ENCODE measurements at places on chromosomes 7 and 10.

DNA sequence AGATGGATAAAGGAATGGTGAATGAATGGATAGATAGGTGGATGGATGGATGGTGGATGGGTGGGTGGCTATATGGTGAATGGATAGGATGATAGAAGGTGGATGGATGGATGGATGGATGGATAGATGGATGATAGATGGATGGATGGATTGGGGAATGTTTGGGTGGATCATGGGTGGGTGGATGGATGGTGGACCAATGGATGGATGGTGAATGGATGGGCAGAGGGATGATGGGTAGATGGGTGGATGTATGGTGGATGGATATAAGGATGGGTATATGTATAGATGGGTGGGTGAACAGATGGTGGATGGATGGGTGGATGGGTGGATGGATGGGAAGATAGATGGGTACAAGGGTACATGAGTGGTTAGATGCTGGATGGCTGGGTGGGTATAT is 322.4 kb downstream of the ADARB2 start:
- DNase-seq = no peak

DNA sequence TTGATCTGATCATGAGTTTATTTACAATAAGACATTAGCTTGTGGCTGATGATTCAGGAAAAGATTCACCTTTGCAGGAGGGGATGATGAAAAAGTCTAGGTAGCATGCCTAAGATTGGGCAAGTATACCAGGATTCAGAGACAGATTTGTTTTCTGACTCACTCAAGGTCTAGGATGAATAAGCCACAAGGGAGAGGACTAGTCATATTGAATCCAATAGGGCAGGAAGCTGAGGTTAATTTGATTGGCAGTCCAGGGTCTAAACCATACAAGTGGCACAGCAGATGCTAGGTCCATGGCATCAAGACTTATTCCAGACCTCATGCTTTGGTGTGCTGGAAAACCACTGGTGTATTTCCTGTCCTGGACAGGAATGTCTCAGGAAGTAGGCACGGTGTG is 1133.4 kb downstream of the XPNPEP1 start:
- no peak for DNase-seq

DNA sequence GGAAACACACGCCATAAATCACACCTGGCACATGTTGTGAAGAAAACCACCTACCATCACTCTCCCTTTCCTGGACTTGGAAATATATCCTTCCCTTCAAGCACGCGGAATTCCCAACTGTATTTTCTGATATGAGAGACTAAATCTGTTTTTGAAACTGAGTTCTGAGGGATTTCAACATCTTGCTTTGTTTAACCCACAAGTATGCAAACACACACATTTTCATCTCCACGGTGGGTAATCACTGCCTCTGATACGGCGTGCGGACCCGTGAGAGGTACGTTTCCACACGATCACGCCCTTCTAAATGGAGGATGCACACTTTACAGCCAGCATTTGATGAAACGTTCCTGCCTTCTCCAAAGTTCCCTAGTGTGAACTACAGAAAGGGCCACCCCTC is 83.4 kb downstream of the ZRANB1 start:
- DNase-seq = no peak

- no peak for DNase-seq
Measured at GRCh38 chr7:2823130-2823529, 21.0 kb downstream of the GNA12 start.

GRCh38 chr7:150790416-150791075 is 9.6 kb downstream of the TMEM176B start:
- no peak for DNase-seq

DNA sequence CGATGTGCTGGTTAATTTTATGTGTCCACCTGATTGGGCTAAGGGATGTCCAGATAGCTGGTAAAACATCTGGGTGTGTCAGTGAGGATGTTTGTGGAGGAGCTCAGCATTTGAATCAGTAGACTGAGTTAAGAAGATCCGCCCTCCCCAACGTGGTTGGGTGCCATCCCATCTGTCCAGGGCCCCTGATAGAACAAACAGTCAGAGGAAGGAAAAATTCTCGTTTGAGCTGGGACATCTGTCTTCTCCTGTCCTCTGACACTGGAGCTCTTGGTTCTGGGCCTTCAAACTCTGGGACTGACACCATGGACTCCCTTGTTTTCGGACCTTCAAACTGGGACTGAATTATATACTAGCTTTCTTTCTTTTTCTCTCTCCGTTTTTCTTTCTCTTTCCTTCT is 59.6 kb downstream of the CARD11 start:
- no peak for DNase-seq

- no peak for DNase-seq
Measured at GRCh38 chr7:154342971-154343633, 290.9 kb downstream of the DPP6 start.

DNA sequence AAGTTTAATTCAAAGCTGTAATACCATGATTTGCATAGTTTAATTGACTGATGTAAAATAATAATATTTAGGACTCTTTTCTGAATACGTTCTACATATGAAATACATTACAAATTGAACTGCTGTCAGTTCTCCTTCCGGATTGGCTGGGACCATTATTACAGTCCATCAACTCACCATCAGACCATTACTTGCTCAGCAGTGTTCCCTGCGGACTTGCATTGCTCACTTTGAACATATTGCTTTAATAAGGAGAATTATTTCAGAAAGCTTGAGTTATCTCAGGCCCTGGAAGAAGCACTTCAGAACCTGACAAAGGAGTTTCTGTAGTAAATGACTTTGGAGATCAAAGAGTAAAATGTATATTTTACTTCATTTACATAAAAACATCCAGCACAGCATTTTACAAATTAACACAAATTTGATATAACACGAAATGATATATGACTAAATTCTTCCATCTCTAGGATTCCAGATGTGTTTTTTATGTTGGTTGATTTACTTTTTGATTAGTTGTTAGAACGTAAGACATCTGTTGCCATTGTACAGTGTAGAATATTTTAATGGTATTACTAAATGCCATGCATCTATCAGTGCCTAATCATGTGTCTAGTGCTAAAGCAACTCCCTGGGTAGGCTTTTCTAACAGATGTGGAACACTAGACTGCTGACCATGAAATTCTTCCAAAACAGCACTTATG is 418.5 kb upstream of the SEMA3A start:
- no peak for DNase-seq

- no peak for DNase-seq
Measured at GRCh38 chr7:122070834-122071233, 73.2 kb downstream of the AASS start.

GRCh38 chr10:132907821-132908620 is 34.3 kb downstream of the CFAP46 start:
- no peak for DNase-seq

DNA sequence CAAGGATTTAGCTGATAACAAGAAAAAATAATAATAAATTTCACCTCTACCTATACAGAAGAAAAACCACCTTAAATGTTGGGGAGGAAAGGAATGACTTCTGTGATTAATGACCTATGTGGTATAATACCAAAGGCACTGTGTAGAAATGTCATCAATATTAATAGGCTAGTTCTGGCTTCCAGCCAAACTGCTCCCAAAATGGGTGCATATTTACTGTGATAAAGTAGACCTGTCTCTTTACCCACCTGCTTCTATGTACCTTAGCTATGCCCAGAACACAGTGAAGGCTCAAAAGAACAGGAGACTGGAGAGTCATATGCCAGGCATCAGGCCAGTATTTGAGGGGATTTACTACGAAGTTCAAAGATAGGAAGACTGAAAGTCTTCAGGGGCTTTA is 76.0 kb downstream of the ATE1 start:
- DNase-seq = no peak

GRCh38 chr7:431658-432111 is 88.0 kb downstream of the PDGFA start:
- no peak for DNase-seq

DNA sequence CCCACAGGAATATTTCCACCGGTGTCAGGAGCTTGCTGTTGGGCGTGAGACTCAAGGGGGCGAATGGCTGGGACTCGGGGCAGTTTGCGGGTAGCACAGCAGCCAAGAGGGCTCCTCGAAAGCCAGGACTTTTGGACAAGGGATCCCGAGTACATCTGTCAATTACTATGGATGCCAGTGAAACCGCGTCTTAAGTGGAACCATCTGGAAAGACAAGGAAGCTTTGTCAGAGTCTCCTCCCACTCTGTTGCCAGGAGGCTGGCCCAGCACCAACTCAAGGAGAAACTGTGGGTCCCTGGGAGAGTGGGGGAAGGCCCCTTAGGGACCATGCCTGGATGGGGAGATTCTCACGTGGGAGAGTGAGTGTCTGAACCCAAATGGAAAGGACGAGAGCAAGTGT is 57.1 kb downstream of the C10orf143 start:
- no peak for DNase-seq

GRCh38 chr7:148704970-148705369 is 6.3 kb downstream of the CUL1 start:
- no peak for DNase-seq

DNA sequence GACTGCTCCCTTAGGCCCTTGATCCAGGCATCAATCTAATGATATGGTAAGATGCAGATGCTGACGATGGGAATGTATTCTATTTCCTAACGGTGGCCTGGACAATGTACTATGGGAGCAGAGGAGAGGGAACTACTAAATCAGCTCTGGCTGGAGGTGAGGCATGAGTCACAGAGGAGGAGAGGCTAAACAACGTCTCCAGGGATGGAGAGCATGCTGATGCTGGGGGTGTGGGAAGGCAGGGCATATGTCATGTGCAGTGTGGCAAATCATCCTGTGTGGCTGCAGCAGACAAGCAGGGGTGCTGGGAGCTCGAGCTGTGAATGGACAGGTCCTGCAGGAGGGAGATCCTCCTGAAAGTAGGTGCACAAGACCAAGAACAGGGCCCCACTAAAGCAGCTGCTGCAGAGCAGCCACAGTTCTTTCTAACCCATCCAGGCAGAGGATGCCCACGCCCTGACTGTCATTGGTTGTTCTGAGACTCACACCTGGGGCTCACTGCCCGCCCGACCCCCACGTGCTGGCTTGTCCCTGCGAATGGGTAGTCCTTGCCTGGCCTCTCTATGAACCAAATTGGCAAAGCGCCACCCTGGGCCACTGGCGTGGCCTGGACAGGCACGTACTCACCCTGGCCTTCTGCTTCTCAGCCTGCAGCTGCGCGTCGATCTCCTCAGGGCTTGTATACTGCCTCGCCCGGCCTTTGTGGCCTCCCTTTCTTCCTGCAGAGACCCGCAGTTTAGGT is 4.0 kb downstream of the PDAP1 start:
- no peak for DNase-seq

DNA sequence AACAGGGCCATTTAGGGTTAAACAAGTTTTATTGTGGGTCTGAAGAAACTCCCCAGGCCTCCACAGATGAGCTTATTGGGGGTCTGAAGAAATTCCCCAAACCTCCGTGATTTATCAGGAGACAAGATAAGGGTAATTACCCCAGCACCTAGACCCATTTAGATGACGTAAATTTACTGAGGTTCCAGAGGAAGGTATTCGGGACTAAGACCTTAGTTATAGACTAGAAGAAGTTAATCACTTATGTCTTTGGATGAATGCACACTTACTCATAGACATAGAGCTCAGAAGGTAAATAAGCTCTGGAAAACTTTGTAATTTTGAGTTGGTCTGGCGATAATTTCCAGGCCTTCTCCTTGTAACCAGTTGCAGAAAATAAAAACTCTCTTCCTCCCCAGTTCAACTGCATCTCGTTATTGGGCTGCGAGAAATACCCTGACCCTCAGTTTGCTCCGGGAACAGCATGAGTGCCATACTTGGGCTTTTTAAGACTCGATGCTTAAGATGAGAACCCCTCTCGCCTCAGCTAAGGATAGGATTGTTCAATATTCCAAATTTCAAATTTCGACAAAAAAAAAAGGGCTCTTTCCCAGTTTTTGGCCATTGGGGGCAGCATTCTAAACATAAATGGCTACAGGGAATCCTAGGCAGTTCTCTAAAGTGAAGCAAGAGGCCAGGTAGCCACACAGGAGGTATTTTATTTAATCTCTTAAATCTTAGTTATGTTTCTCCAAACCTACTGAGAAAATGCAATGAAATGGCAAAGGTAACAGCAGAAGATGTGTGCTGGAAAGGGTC is 74.7 kb upstream of the PFKP start:
- DNase-seq = no peak

DNA sequence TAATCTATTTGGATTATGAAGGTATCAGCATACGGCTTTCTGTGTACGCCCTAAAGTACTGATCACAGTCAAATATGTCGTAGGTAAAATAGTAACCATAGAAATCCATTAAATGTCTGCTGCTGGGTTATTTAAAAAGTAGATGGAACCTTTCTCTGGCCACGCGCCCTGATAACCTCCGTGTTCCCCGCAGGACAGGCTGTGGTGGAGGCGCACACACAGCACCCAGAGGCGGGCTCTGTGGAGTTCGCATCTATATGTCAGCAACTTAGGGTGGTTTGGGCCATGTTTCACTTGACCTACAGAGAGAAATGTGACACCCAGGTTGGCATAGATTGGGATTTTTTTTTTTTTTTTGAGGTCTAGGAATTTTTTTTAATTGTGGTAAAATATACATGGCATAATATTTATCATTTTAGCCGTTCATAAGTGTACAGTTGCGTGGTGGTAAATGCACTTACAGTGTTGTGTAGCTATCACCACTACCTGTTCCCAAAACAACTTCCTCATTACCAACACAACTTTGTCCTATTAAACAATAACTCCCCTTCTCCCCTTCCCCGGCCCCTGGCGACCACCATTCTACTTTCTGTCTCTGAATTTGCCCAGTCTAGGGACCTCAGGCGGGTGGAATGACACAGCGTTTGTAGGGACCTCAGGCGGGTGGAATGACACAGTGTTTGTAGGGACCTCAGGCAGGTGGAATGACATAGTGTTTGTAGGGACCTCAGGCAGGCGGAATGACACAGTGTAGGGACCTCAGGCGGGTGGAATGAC is 15.4 kb downstream of the PPP2R2D start:
- DNase-seq = no peak

GRCh38 chr10:62076891-62077290 is 175.4 kb downstream of the ARID5B start:
- no peak for DNase-seq

DNA sequence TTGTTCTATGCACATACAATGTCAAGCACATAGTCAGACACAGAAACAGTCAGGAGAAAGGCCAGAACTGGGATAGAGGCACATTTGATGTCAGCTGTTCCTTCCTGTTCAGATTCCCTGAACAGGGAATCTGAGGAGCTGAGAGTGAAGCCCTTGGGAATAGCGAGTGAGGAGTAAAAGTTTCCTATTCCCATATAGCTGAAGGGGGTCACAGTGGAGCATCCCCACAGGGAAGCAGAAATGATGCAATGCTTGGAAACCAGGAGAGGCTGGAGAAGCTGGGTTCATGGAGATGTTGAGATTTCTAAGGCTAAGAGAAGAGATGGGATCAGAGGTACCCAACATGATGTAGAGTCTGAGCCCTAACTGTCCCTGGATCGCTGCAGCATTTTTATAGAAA is 11.3 kb upstream of the PRXL2A start:
- DNase-seq = no peak

DNA sequence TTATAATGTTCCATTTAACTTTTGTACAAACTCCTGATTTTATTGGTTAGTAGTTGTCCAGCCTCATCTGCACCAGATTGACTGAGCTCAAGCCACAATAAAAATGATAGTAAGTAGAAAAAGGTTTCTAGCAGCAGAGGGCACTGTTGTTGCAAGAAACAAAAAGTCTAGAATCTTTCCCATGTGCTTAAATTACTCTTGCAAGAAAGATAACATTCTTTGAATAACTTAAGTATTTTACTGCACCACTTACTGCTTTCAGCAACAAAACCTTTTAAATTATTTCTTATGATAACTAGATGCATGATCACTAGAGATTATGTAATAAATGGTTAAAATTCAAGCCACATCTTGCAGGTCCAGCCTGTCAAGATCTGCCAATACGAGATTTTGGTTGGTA is 27.0 kb downstream of the LMOD2 start:
- peak; percentile 38 for DNase-seq
